ENCODE measurements at places on chromosomes 2 and 18.

DNA sequence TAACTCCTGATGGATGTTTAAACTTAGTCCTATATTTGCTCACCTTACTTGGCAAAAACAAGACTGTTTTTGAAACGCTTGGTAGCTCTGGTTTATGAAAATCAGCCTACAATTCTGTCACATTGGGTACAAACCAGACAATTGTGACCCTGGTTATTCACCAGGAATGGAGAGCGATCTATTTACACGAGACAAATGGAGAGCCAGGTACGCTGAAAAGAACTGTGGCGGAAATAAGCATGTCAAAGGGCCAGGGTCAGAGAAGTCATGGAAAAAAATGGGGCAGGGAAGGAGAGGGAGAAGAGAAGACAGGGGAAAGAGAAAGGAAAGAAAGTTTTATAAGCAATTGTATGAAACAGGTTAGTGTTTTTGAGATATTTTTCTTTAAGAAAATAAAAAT, 119.5 kb upstream of the ZFP36L2 start:
- DNase-seq = no peak

DNA sequence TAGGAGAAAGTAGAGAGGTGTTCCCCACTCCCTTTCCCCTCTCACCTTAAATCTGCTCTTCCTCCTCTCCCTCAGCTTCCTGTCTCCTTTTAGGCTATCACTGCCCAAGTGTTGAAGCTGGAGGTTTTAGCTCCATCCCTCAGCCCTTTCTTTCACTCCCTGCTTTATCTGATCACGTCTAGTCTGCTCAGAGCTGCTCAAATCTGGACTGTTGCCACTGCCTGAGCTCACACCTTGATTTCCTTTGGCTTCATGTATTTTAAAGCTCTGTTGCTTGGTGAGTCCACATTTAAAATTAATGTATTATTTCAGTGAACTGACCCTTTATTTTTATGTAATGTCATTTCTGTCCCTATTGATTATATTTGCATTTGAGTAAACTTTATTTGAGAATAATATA, 236.6 kb downstream of the PTGR3 start:
- DNase-seq = no peak

GRCh38 chr2:239464166-239465016, 63.6 kb upstream of the HDAC4 start:
- DNase-seq = no peak

DNA sequence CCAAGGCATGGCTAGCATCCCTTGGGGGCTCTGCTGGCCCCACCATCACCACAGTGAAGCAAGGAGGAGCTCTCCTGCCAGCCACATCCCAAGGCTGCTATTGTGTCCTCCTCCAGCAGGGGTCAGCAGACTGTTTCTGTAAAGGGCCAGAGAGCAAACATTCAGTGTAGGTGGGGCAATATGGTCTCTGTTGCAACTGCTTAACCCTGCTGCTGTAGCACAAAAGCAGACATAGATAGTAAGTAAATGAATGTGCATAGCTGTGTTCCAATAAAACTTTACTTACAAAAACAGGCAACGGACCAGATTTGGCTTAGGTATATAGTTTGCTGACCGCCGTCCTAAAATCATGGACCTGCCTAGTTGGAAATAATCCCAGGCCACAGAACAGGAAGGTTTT, 36.4 kb upstream of the ZBTB7C start:
- peak; percentile 62 for DNase-seq

GRCh38 chr2:74921236-74921736, 37.2 kb upstream of the POLE4 start:
- DNase-seq = no peak

- no peak for DNase-seq
Observed at GRCh38 chr2:26652361-26653041, 11.3 kb upstream of the CIB4 start.

- no peak for DNase-seq
Observed at GRCh38 chr2:227503433-227504406, 31.8 kb downstream of the AGFG1 start.

DNA sequence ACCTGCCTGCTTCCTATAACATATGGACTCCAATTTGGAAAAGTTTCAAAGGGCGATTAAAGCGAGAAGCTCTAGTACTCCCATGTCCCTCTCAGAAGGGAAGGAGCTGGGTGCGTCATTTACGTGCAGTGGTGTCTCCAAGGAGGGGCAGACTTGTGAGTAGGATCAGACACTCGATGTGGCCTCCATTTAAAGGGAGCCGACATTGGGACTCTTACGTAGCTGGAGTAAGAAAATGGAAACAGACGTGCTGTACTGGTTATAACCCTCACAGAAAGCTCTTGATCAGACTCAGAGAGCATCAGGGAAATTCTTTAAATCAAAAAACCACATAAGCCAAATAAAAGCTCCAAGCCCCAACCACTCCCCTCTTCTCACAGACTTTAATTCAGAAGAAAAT, 198.5 kb downstream of the KLHL29 start:
- no peak for DNase-seq

- no peak for DNase-seq
Observed at GRCh38 chr2:69544951-69545350, 98.6 kb downstream of the AAK1 start.

DNA sequence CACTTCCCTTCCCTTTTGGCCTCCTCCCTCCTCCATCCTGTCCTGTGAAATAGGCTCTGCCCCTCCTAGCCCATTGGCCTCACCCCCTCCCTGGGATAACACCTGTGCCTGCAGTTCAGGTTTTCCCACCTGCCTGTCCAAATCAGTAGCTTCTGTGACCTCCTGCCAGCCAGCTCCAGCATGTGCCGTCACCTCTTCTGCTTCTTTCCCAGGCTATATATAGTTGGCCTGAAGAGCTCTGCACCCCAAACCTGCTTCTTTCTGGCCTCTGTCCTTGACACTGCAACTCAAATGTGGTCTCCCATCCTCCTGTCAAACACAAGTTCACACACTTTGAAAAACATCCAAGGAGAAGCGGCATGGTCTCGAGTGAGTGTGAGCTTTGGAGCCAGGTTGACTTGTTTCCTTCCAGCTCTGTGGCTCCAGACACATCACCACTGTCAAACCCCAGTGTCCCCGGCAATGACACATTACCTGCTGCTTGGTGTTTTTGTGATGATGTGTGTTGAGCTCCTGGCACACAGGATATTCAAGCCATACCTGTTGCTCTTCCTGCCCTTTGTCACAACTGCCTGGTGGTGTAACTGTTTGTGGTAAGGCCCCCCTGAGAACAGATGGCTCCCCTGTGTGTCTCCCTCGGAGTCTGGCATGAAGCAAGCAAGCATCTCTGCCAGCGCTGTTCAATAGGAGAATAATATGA, 143.6 kb upstream of the DAPL1 start:
- no peak for DNase-seq

- peak; percentile 29 for DNase-seq
Observed at GRCh38 chr2:101473911-101474701, 806 bp downstream of the RFX8 start.

DNA sequence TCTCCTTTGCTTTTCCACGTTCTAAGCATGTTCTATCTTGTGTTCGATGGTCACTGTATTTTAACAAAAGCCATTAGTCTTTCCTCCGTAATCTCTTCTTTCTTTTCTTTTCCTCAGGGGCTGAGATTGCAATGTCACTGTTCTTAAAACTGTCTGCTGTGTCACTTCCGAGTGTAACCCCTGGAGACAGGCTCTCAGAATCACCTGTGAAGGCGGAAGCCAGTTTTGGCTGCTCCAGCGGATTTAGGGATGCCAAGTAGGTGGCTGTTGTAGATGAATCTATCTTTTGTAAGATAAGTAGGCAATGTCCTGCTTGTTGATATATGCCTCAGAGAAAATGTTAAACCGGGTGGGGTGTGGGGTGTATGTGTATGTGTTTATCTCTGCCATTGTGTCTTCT, 94.7 kb upstream of the L3MBTL4 start:
- DNase-seq = no peak

DNA sequence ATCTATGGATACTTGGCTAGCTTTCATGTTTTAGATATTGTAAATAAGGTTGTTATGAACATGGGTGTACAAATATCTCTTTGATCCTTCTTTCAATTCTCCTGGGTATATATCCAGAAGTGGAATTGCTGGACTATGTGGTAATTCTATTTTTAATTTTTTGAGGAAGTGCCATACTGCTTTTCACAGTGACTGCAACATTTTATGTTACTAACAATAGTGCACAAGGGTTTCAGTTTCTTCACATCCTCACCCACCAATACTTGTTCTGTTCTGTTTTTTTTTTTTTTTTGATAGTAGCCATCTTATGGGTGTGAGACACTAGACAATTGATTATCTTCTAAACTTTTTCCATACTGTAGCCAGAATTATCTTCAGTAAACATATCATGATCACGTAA, 17.3 kb upstream of the NEUROD1 start:
- no peak for DNase-seq

DNA sequence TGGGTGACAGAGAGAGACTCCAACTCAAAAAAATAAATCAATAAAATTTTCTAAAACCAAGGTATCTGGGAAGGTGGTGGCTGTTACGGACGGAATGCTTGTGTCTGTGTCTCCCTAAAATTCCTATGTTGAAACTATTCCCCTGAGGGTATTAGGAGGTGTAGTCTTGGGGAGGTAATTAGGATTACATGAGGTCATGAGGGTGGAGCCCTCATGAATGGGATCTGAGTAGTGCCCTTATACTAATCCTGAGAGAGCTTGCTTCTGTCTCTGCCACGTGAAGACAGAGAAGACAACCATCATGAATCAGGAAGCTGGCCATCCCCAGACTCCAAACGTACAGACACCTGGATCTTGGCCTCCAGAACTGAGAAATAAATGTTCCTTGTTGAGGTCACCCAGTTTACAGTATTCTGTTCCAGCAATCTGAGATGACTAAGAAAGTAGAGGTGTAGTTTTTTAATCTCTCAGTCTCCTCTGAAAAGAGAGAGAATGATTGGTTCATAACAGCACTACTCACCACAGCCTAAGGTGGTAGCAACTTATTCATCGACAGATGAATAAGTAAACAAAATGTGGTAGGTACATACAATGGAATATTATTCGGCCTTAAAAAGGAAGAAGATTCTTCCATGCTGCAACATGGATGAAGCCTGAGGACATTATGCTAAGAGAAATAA, 38.4 kb downstream of the TGFBRAP1 start:
- no peak for DNase-seq

GRCh38 chr2:28185153-28185552, 207.5 kb upstream of the FOSL2 start:
- no peak for DNase-seq

- peak; percentile 28 for DNase-seq
Observed at GRCh38 chr18:12038082-12038638, 55.5 kb upstream of the ANKRD62 start.

GRCh38 chr2:70923378-70924015, 12.2 kb upstream of the ATP6V1B1 start:
- no peak for DNase-seq

GRCh38 chr18:46321955-46322354, 217.8 kb downstream of the HAUS1 start:
- no peak for DNase-seq

GRCh38 chr2:53880756-53881155, 21.0 kb upstream of the GPR75 start:
- DNase-seq = no peak

GRCh38 chr2:142065700-142066099, 65.1 kb downstream of the LRP1B start:
- DNase-seq = no peak

DNA sequence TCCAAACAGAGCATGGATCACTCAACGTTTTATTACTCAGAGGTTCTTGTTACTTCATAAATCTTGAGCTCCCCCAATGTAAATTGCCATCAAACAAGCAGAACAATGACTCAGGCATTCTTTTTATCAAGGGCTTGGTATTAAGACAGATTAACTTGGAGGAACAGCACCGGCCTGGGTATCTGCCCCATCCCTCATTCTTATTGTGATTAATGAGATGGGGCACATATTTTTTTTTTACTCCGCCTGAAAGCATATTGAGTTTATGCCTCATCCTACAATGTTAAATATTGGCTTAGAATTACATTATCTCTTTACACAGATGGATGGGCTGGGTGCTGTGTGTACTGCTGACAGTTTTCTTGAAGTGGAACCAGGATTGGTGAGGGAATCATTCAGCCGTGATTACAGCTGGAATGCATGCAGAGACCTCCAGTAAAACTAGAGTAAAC, 387.3 kb downstream of the CLIP4 start:
- no peak for DNase-seq

GRCh38 chr2:241906826-241907570, 37.5 kb downstream of the RTP5 start:
- DNase-seq = no peak

DNA sequence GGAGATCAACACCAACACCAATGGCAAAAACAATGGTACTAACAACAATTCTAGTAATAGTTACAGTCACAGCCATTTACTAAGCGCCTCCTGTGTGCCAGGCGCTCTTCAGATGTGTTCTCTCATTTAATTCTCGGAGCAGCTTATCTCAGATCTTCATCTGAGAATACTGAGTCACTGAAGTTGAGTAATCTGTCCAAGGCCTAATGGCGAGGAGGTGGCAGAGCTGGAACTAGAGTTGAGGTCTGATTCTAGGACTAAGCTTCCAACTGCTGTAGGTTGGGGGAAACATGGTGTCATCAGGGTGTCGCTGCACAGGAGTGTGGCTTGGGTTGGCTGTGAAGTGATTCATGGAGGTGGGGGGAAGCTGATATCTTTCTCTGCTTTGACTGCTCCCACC, 156.1 kb downstream of the DYSF start:
- no peak for DNase-seq

DNA sequence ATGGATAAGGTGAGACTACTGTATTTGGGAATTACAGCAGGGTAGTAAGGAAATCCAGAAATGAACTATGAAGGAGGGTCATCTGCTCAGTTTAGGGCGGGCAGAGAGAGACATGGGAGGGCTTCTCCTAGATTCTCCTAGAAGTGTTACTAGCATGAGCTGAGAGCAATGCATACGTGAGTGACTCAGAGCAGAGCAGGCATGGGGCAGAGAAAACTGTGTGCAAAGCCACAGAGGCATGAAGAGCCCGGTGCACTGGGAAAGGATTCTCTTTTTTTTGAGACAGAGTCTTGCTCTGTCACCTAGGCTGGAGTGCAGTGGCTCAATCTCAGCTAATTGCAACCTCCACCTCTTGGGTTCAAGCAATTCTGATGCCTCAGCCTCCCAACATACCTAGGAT, 116.2 kb downstream of the SOCS6 start:
- no peak for DNase-seq

- no peak for DNase-seq
Observed at GRCh38 chr2:99850084-99850710, 292.2 kb downstream of the AFF3 start.

DNA sequence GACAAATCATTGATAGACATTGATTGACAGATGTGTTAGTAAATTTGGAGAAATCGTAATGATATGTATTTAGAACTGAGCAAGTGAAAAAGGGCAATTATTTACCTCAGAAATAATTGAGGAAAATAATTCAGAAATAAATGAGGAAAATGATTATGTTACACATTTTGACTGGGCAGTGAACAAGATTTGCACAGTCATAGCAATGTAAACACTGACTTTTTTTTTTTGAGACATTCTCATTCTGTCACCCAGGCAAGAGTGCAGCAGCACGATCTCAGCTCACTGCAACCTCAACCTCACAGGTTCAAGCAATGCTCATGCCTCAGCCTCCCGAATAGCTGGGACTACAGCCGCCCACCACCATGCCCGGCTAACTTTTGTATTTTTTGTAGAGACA, 211.7 kb downstream of the SP3 start:
- no peak for DNase-seq

All from stimulated activated CD4-positive, alpha-beta T cell treated with anti-CD3 and anti-CD28 coated beads, Interleukin-1b, Interleukin-23, amount 100 ng/mL, for 4 hours (primary cell).